ENCODE measurements at places on chromosomes 1 and 21. TPM values are rescaled to one million over a fixed set of nuclear protein-coding genes. Genes with fewer than 3 reads are reported as not detected.

The ERICH3 gene
- not detected for polyA plus RNA-seq

The VN1R5 gene
- polyA plus RNA-seq = not detected

DNA sequence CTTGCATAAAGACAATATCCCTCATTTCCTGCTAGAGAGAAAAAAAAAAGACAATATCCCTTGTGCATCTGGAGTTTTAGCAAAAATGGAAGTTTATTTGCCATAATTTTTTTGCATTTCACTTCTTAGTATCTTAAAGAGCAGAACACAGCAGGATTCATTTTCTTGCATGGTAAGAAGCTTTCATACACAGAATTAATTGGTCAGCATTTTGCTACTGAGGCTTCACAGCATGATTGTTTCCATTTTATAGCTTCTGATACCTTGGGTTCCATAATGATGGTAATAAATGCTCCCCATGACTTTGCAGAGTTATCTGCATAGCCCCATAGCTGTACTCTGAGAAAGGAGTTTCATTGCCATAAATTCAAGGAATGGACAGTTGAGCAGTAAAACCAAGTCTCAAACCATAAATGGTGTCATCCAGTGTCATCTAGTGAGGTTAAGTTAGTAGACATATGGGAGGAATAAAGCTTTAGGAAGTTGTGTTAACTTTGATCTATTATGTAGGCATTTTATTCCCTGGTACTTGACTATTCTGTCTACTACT, 88.8 kb upstream of the PLD5 start:
- no peaks in the 10 kb centered on the region for H3K36me3 ChIP-seq
- no peaks in the 10 kb centered on the region for H3K4me1 ChIP-seq
- DNase-seq = no peak
- no peaks in the 10 kb centered on the region for H3K27me3 ChIP-seq
- H3K4me3 ChIP-seq = no peak overlapping the region
- H3K27ac ChIP-seq = no peak overlapping the region

GRCh38 chr1:237528545-237528944, 362.2 kb downstream of the ZP4 start:
- no peaks in the 10 kb centered on the region for H3K27me3 ChIP-seq
- no peak overlapping the region for H3K27ac ChIP-seq
- H3K36me3 ChIP-seq = no peaks in the 10 kb centered on the region
- no peak for DNase-seq
- H3K4me3 ChIP-seq = no peak overlapping the region
- no peaks in the 10 kb centered on the region for H3K4me1 ChIP-seq

GRCh38 chr21:36186506-36187399, 30.1 kb downstream of the DOP1B start:
- no peak overlapping the region for H3K4me3 ChIP-seq
- no peaks in the 10 kb centered on the region for H3K4me1 ChIP-seq
- no peak overlapping the region for H3K27ac ChIP-seq
- no peak for DNase-seq
